ENCODE measurements at places on chromosomes 3 and 15. TPM values are rescaled to one million over a fixed set of nuclear protein-coding genes. Genes with fewer than 3 reads are reported as not detected.

Gene KIF15
- 0.92 TPM for total RNA-seq

Gene TERC
- total RNA-seq = 69.2 TPM

Gene P2RY12
- not detected for total RNA-seq

- no peak for DNase-seq
Observed at GRCh38 chr3:15676259-15676658, 74.7 kb downstream of the BTD start.

DNA sequence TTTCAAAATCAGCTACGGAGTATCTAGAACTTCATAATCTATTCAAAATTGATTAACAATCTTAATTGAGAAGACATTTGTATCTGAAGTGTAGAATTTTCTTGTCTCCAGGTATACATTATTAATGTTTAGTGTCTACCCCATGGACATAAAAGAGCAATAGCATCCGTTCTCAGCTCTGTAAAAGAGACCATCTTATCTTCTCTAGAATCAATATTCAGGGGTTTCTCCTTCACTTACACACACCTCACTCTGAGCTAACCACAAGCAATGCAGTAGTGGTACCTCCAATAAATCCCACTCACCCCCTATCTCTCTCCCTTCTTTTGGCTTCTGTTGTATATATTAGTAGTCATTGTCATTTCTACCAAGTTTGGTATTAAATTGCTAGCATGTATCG, 16.2 kb downstream of the MBNL1 start:
- DNase-seq = no peak

DNA sequence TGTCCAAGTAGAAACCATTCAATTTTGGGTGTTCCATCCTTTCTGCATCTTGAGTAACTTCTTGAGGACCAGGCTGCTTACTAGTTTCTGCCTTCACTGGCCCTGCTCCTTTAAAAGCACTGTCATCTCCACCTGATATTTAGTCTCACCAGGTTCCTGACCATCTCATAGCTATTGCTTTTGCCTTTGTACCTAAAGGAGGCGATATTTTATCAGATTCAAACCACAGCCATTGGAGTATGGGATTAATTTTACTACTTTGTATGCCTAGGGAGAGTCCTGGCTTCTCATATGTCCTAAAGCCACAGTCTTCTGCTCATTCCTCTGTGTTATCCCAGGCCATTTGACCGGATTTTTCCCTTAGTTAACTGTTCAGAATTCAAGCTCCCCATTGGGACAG, 51.8 kb upstream of the RFX7 start:
- no peak for DNase-seq

- no peak for DNase-seq
Observed at GRCh38 chr3:15428539-15428938, 1.1 kb downstream of the EAF1 start.

DNA sequence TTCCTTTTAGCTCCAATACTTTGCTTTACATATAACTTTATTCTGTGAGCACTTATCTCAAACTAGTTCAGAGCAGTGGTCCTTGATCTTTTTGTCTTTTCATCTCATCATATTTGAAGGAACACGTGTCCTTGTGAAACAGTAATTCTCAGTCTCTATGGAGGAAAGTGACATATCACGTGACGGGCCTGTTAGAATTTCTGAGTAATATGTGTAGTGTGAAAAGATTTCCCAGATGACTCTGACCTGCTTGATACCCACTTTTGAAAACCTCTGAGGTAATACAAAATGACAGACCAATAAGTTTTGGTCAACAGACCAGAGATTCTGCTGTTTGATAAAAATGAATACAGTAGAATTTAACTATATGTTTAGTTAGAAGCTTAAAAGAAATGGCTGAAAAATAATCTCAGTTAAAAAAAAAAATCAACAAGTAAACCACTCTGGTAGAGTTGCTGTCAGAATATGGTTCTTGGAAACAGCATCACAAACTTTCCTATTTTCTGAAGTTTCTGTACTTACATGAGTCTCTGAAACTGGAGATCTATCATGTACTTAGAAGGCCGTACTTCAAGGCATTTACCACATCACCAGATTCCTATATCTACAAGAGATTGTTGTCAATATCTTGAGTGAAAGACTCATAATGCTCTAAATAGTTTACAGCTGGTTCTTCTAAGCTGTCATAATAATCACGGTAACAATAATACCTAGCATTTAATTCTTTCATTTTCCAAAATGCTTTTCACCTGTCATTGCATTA, 590.2 kb upstream of the TBL1XR1 start:
- no peak for DNase-seq

- DNase-seq = no peak
Observed at GRCh38 chr15:29972051-29972450, 110.7 kb upstream of the GOLGA8J start.

DNA sequence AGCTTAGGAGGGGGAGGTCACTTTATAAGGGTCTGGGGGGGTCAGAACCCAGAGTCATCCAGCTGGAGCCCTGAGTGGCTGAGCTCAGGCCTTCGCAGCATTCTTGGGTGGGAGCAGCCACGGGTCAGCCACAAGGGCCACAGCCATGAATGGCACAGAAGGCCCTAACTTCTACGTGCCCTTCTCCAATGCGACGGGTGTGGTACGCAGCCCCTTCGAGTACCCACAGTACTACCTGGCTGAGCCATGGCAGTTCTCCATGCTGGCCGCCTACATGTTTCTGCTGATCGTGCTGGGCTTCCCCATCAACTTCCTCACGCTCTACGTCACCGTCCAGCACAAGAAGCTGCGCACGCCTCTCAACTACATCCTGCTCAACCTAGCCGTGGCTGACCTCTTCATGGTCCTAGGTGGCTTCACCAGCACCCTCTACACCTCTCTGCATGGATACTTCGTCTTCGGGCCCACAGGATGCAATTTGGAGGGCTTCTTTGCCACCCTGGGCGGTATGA, at the start of gene RHO:
RHO (plus strand) TSS at position 51 of the 512 bp plus-strand sequence; CDS start at position 146, 95 bp downstream.
- no peak for DNase-seq
